ENCODE measurements at places on chromosomes 16 and 17.

GRCh38 chr16:83704656-83705055, 103.1 kb upstream of the HSBP1 start:
- no peak for DNase-seq

- DNase-seq: no peak
Measured at GRCh38 chr17:68319410-68320162, 28.3 kb downstream of the ARSG start.

- peak; percentile 23 for DNase-seq
Measured at GRCh38 chr16:17439580-17439979, 31.2 kb downstream of the XYLT1 start.

DNA sequence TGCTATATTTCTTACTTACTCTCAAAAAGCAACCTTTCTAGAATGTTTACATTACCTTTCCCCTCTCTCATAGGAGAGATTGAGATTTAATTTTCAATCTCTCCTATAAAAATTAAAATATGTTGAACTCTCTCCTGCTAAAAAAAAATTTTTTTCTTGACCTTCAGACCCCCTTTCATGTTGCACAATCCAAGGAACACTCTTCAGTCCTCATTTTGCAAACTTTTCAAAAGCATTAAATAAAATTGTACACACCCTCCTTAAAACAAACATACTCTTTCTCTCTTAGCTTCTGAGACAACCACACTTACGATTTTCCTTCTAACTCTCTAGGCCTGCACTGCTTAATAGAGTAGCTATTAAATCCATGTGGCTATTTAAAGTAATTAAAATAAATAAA, 8.6 kb upstream of the ABCA6 start:
- DNase-seq: no peak

- peak; percentile 61 for DNase-seq
Measured at GRCh38 chr17:11935734-11936406, 61.4 kb downstream of the ZNF18 start.

DNA sequence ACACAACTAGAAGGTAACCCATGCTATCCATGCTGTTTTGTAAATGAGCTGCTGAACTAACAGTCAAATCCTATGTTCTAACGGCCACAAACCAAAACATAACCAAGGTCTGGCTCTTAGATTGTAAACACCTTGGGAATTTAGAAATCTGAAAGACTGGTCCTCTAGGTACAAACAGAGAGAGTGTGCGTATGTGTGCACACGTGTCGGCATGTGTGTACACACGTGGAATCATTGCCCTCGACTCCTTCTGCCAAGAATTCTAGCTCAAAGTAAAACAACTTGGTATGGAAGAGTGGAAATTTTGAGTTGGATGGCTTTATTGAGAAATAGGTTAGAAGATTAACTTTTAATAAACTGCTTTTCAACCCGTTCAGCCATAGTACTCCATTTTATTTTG, 18.1 kb upstream of the GHDC start:
- DNase-seq: no peak

- no peak for DNase-seq
Measured at GRCh38 chr16:1779741-1780676, 2.4 kb downstream of the SPSB3 start.

GRCh38 chr16:85309656-85310587, 197.7 kb upstream of the CIBAR2 start:
- peak; percentile 96 for DNase-seq

DNA sequence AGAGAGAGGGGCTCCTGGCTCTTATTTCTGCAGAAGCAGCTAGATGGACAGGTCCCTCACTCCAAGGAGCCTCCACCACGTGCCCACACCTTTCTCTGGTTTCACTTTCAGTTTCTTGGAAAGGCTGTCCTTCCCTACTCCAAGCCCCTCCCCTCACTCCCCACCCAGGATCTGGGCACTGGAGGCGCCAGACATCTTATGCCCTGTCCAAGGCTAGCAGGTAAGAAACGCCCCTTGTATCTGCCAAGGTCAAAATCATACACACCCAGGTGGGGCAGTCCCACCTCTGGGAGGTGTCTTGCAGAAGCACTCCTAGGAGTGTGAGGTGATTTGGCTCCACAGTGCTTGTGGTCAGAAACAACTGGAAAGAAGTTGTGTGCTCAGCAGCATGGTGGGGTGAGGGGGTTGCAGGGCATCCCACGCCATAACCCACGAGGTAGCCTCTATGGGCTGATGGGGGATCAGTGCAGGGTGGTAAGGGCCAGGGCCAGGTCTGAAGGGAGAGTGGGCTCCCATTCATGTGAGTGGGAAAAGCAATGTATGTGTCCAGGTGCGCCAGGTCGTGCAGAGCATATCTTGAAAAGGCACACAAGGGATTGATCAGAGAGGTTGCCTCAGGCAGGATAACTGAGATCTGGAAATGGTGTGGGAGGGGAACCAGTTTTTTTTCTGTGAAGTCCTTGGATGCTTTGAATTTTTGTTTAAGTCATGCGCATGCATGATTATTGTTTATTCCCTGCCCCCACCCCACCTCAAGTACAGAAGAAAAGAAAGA, 31.8 kb upstream of the PRM1 start:
- no peak for DNase-seq

DNA sequence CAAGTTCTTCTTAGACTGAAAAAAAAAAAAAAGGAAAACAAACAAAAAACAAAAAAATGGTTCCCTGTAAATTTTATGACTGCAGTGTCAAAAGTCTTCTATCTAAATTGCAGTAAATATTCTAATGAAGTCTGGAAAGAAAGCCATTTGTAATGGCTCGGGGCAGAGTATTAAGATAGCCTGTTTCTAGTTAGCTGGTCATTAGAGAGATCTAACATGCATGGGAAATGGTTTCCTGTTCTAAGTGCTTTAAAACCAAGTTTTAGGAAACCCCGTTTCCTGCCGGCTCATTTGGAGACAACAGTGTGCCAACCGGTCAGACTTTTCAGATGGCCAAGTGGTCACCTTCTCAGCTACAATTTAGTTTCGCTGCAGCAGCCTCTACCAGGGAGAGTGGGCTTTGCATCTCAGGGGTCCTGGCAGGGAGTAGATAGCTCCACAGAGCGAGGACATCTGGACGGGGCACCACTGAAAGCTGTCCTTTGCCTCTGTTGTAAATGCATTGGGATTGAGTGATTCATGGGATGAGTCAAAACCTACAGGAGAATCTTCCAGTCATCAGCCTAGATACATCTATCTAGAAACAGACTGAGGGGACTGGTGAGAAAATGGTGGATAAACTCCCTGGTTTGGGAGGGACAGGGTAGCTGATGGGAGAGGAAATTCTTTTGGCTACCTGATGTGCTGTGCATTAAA, 473.2 kb upstream of the SALL1 start:
- DNase-seq: no peak

- DNase-seq: no peak
Measured at GRCh38 chr17:49618028-49618611, 42.4 kb downstream of the NXPH3 start.

- no peak for DNase-seq
Measured at GRCh38 chr17:14489986-14490385, 189.1 kb downstream of the HS3ST3B1 start.

All from KBM-7 (cell line).